ENCODE measurements at places on chromosomes 1 and 21. TPM values are rescaled to one million over a fixed set of nuclear protein-coding genes. Genes with fewer than 3 reads are reported as not detected.
A peak's percentile ranks its signal among the peaks of the same experiment; 100 is the strongest.

DNA sequence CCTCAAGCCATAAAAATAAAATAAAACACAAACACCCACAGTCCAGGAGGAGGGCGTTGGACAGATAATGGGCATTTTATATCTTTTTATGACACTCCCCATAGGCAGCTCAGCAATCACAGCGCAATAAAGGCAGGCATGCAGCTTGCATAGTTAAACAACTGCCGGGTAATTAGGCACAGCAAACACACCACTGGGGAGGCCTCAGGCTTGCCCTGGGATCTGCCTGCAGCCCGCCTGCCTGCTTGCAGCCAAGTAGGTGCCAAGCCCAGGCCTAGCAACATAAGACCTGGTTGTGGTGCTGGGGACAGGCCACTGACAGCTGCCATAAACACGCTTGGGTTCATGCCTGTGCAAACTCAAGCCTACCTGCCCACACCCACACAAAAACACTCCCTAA, 54.2 kb downstream of the DMAP1 start:
- no peak for DNase-seq

- DNase-seq, result no peak
Measured at GRCh38 chr1:39829791-39830533, 41.3 kb upstream of the BMP8B start.

The RGS8 gene
- 0.29 TPM for total RNA-seq

- DNase-seq, result no peak
Measured at GRCh38 chr1:59271561-59272260, 25.2 kb upstream of the FGGY start.

- DNase-seq, result peak; percentile 76
Measured at GRCh38 chr1:156268336-156268735, 14.3 kb downstream of the SMG5 start.

The DIPK1A gene
- total RNA-seq, result 7.3 TPM

DNA sequence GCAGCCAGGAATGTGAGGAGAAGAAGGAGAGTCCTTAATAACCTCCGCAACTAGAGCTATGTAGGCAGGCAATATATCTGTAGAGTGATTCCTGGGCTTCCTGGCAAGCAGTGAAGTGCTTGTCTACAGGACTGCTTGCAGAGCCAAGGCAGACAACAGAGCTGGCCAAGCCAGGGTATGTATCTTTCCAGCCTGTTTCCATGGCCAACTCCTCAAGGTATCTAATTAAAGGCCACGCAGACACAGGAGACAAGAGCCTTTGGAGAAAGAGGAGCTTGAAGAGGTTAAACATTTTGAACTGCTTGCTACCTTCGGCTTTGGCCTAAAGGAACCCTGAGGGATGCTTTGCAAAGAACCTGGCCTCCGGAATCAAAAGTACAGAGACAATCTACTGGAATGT, 137.4 kb downstream of the PIGK start:
- no peak for DNase-seq

GRCh38 chr21:34343838-34344381, 19.9 kb upstream of the KCNE2 start:
- no peak for DNase-seq

The FAAP20 gene
- total RNA-seq, result 18.6 TPM

The KISS1 gene
- total RNA-seq, result 6.2 TPM

DNA sequence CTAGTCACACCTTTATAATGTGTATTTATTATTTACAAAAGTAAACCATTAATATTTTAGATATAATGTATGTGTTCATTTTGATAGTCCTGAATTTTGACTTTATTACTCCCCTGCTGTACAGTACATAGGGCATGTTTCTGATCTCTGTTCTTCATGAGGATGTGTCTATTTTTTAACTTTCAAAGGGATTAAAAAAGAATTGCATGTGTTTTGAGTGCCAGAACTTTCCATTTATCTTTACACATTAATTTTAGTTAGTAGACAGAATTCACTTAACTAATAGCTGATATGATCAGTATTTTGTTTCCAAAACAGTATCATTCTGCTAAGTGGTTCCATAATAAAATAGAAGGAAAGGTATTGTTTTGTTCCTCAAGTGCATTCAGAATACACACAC, 3.1 kb downstream of the PBX1 start:
- DNase-seq, result no peak

DNA sequence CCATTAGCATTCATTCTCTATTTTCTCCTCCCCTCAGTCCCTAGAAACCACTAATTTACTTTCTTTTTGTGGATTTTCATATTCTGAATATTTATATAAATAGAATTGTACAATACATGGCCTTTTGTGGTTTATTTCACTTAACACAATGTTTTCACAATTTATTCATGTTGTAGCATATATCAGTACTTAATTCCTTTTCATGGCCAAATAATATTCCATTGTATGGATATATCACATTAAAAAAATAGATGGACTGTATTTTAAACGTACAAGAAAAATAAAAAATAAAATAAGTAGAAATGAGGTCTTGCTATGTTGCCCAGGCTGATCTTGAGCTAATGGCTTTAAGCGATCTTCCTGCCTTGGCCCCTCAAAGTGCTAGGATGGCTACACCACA, 25.0 kb downstream of the SCP2 start:
- no peak for DNase-seq

The PRDX6 gene
- 436 TPM for total RNA-seq

The IGSF3 gene
- 20.9 TPM for total RNA-seq

The DNAJC28 gene
- total RNA-seq, result 1.6 TPM

The BSND gene
- total RNA-seq, result not detected

GRCh38 chr1:17193222-17194132, 11.5 kb upstream of the PADI1 start:
- DNase-seq, result no peak

The CZIB gene
- 51.1 TPM for total RNA-seq

DNA sequence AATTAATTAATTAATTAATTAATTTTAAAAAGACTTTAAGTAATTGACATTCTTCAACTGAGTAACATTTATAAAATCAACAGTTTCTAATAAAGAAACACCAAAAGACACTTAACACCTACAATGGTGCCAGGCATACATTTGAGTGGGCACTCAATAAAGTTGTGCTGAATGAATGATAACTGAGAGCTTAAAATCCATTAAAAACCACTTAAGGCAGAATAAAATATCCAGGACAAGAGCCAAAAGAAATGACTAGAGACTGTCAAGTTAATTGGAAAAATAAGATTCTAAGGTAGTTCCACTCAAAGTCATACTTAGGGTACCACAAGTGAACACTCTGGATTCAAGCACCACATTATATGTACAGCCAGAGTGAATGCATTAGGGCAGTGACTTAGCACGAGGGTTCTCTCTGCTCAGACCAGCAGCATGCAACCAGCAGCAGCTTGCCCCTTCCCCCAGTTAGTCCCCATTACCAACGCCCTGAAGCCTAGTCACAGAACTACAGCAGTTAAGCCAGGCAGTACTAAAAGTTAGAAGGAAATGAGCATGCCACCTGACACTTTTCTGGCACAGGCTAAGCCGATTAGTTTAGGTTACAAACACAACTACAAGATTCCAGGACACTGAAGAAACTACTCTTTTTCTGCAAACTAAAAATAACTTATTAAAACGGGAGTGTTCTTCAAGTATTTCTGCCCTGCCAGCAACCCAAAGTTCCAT, 46.5 kb downstream of the LUZP1 start:
- no peak for DNase-seq

The DYNLT5 gene
- total RNA-seq, result not detected

DNA sequence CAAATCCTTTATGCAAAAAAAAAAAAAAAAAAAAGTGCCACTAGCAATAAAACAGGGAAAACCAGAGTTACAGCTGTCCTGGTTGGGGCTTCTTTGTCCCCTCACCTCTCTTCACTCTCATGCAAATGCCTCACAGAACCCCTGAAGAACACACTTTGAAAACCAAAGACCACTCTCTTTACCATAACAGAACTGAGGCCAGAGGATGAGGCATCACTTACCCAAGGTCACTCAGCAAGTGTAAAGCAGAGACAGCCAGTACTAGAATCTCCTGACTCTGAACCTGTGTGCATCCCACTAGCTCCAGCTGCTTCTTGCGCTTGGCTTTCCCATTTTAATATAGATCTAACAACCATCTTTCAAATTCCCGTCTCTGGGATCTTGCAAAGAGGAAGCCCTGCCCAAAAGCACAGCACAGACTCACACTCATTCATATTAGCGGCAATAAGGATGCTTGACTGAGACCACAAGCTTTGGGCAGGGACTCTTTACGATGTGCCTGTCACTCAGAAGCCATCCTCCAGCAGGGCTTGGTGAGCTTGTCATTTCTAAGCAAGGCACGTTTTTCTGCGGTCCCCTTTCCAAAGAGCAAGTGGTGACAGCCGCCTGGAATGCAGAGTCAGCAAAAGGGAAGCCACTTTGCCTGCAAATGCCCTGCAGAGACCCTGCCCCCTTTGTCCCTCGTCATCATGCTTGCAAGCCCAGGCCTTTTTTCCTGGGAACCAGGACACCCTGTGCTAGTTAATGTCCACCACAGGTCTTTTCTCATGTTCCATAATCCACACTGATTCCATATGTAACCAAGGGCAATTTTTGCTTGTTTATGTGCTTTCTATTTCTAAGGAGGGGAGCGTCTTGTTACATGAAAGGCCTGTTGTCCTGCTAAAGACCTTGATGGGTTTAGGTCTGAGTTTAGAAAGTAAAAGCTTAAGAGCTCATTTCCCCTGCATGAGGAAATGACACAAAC, 76.5 kb upstream of the NFIA start:
- DNase-seq, result no peak

- DNase-seq, result no peak
Measured at GRCh38 chr1:113770031-113770430, 10.7 kb upstream of the PHTF1 start.

DNA sequence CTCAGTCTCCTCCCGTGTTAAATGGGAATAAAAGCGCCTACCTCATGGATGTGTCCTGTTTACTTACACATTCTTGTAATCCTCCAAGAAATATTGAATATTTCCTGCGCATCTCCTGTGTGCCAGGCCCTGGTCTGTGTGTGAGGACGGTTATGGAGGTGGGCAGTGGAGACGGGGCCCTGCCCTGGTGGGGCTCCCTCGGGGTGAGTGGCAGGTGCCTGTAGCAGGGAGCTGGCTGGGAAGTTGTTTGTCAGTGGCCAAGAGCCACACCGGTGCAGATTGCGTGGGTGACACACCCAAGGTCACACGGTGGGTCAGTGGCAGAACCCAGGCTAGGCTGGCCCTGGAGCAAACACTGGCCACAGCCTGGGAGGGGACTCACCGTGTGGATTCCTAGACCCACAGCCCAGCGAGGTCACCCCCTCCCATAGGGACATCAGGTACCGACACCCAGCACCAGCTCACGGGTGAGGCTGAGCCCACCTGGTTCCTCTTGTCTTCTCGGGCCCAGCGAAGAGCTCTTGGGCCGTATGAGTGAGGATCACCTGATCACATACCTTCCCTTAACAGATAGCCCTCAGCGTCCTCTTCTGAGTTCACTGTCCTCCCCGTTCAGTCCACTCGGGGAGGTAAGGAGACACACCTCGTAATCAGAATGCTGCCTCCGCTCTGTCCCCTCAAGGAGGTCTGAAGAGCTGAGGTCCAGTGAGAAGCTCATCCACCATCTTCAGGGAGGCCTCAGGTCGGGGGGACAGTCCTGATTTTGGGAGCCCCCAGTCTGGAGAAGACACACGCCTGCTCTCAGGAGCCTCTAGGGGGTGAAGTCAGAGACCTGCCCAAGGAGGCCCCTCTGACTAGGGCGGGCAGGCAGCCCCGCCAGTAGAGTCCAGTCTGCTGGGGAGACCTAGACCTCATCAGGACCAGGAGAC, 349.6 kb downstream of the MATN1 start:
- no peak for DNase-seq

The SH2D5 gene
- 17.9 TPM for total RNA-seq

GRCh38 chr21:39040494-39041110, 142.6 kb downstream of the PSMG1 start:
- no peak for DNase-seq

DNA sequence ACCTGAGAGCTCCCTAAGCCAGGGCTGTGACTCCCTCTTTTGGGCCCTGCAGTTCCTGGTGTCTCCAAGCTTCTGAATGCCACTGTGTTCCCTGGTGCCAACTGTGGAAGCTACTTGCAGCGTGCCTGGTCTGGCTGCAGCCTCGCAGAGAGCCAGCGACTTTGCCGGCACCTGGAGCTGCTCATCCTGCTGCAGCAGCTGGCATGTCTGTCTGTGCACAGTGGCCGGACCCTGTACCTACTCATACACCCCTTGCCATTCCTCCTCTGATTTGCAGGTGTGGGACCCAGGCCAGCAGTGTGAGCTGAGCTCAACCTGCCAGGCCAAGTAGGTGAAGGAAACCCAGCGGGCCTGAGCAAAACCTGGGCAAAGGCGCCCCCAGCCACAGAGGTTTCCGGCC, 12.3 kb upstream of the AADACL4 start:
- no peak for DNase-seq

The KRTAP7-1 gene
- total RNA-seq, result not detected

The KMO gene
- not detected for total RNA-seq

The NPL gene
- 1.9 TPM for total RNA-seq

The KCNA2 gene
- 0.02 TPM for total RNA-seq

The CSF3R gene
- not detected for total RNA-seq

- DNase-seq, result peak; percentile 51
Measured at GRCh38 chr1:31788825-31789256, 24.7 kb upstream of the ADGRB2 start.

GRCh38 chr1:183244466-183244865, 58.4 kb downstream of the LAMC2 start:
- DNase-seq, result no peak

The FAM163A gene
- total RNA-seq, result 0.10 TPM

GRCh38 chr1:27940297-27940696, 5.5 kb downstream of the SMPDL3B start:
- DNase-seq, result no peak

The CYP4A22 gene
- total RNA-seq, result not detected

The LCE1C gene
- total RNA-seq, result not detected

DNA sequence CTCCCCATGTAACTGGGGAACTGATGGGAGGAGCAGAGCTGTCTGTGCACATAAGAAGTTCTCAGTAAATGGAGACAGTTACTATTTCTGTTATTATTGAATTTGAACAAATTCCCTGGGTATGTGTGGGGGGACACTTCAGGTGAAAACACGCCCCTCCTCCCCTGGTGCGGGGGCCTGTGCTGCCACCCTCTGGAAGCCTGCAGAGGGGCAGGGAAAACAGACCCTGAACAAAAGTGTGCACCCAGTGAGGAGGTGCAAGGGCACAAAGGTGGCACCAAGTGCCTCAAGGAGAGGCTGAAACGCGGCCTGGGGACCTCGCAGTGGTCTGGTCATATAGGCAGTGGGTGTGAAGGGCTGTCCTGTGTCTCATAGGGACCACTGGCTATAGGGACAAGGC, 18.2 kb upstream of the NADK start:
- no peak for DNase-seq

The INKA2 gene
- total RNA-seq, result not detected

- no peak for DNase-seq
Measured at GRCh38 chr21:45505416-45506021, 36.7 kb downstream of the SLC19A1 start.

DNA sequence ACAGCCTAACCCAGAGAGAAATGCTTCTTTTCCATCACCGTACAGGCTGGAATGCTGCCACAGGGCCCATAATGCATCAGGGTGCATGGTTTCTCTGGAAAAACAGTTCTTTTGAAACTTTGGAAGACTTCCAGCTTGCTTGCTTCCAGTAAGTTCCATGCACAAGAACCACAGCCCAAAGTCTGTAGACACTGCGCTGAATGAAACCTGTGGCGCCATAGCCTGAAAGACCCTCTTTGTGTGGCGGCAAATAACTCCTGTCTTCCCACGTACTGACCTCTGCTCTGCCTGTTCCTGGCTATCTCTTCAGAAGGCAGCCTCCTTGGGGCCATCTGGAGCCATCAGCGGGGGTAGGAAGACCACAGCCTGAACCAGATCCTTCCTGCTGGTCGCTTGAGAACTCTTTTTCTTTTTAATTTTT, 15.1 kb downstream of the MIIP start:
- DNase-seq, result no peak

Measured in A172 (cell line).